A549 treated with Mapracorat at 1 μM for 4 hours (cell line): ENCODE measurements at places on chromosomes 12 and 14. TPM values are rescaled to one million over a fixed set of nuclear protein-coding genes. Genes with fewer than 3 reads are reported as not detected.

KRT6B gene
- 0.07 TPM in 1 of 5 replicates, not detected in the others for total RNA-seq

HOXC5 gene
- 0.33 to 0.82 TPM (median 0.64 TPM) in 5 replicates for total RNA-seq

EEF1AKMT3 gene
- total RNA-seq, result 4.8 to 5.7 TPM (median 5.6 TPM) in 5 replicates

KLRB1 gene
- total RNA-seq, result not detected in 5 replicates

WNT5B gene
- 1.8 to 2.9 TPM (median 2.6 TPM) in 5 replicates for total RNA-seq

ARHGEF40 gene
- 7.1 to 11.5 TPM (median 9.5 TPM) in 5 replicates for total RNA-seq

RILPL2 gene
- total RNA-seq, result 1.5 to 2.0 TPM (median 1.6 TPM) in 5 replicates

PLEKHD1 gene
- 0.03 to 0.06 TPM (median 0.06 TPM) in 3 of 5 replicates, not detected in the others for total RNA-seq
